Epithelial cell of prostate (primary cell): ENCODE measurements at places on chromosomes 5 and 9.

DNA sequence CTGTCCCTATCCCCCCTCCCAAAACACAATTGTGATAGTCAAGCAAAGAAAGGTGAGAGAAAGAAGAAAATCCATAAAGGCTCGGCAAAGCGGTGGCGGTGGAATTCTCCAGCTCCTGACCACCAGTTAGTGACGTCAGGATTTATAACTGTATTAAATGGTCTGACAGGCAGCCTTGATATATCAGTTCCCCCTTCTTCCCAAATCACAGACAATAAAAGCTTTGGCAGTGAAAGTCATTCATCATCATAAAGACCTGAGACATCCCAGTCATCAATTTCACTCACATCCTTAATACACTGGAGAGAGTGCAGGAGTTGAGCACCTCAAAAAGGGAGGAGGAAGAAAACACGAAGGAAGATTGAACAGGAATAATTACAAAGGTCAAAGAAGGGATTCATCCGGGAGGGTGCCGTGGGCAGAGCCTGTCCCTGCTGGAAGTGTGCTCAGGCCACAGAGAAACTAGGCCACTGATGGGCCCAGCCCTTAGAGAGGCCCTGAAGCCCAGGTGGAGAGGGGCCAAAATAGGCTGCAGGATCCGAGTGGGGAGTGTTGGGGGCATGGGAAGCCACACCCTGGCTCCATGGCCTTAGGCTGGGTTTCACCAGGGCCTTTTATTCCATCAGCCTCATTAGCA lies 131.9 kb downstream of the PAX5 start:
- DNase-seq = no peak

DNA sequence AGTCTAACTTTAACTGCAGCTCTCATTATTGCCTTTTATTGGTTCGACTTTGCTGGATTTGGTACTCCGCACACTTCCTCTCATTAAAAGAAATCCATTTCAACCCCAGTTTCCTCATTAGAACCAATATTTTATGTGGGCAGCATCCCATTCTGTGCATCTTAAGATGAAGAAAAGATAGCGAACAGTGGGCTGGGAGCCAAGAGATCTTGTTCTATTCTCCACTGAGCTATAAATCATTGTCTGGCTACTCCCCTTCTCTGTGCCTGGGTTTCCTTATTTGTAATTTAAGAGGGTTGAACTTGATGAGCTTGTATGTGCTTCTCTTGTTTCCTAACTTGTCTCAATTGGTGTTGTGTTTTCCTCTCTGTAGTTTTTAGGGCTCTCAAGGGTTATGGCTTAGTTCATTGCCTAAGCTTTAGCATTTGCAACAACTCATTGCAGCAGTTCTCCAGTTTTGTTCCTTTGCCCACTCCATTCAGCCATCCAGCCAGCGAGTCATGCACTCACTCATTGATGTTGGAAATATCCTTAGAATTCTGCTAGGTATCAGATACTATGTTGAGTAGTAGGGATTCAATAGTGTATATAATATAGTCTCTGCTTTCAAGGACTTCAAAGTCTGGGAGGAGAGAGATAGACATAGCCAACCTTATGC lies 273.3 kb upstream of the TNC start:
- no peak for DNase-seq

GRCh38 chr9:134632329-134632728 lies 9.3 kb upstream of the COL5A1 start:
- DNase-seq = no peak

- DNase-seq = no peak
Measured at GRCh38 chr9:105329719-105330062, 85.2 kb downstream of the SLC44A1 start.

GRCh38 chr5:145449794-145450193 lies 385.3 kb downstream of the PRELID2 start:
- DNase-seq = no peak

GRCh38 chr5:160565376-160565775 lies 143.7 kb downstream of the PTTG1 start:
- DNase-seq = no peak

- no peak for DNase-seq
Measured at GRCh38 chr9:27945386-27945785, 372.1 kb upstream of the C9orf72 start.

- DNase-seq = no peak
Measured at GRCh38 chr5:112630246-112631009, 107.3 kb upstream of the APC start.

DNA sequence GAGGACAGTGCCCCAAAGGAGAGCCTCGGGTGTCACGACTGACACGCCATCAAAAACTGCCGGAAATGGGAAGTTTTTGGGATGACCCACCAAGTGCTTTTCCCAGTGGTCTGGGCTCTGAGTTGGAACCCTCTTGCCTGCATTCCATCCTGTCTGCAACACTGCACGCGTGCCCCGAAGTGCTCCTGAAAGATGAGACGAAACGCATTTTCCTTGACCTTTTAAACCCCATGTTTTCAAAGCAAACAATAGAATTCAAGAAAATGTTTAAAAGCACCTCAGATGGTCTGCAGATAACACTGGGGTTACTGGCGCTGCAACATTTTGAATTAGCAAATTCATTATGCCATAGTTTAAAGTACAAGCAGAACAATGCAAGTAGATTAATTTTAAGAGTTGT lies 92.9 kb downstream of the ANKRD18A start:
- no peak for DNase-seq

DNA sequence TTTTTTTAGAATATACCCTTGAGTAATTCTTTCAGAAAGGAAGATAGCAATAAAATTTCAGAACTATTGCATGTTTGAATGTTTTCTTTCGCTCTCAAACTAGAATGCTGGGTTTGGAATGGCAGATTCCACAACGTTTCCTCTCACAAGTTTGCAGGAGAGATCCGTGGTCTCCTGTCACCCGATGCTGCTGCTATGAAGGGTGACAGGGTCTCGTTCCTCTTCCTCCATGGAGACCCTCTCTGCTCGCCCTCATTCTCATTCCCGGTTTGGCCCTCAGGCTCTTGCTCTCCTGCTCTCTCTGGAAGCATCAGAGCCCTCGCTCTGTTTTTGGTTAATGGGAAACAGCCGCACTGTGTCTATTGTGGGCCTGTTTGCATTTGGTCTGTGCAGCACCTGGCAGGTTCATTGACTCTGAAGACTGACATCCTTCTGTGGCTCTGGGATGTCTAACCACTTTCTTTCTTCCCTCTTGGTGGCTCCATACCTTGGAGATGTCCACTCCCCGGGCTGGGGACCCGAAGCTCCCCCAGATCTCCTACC lies 12.6 kb upstream of the FAM163B start:
- DNase-seq = no peak

- DNase-seq = no peak
Measured at GRCh38 chr9:73423891-73424290, 272.2 kb downstream of the ANXA1 start.

- DNase-seq = no peak
Measured at GRCh38 chr5:1219098-1219767, 5.9 kb upstream of the SLC6A18 start.

DNA sequence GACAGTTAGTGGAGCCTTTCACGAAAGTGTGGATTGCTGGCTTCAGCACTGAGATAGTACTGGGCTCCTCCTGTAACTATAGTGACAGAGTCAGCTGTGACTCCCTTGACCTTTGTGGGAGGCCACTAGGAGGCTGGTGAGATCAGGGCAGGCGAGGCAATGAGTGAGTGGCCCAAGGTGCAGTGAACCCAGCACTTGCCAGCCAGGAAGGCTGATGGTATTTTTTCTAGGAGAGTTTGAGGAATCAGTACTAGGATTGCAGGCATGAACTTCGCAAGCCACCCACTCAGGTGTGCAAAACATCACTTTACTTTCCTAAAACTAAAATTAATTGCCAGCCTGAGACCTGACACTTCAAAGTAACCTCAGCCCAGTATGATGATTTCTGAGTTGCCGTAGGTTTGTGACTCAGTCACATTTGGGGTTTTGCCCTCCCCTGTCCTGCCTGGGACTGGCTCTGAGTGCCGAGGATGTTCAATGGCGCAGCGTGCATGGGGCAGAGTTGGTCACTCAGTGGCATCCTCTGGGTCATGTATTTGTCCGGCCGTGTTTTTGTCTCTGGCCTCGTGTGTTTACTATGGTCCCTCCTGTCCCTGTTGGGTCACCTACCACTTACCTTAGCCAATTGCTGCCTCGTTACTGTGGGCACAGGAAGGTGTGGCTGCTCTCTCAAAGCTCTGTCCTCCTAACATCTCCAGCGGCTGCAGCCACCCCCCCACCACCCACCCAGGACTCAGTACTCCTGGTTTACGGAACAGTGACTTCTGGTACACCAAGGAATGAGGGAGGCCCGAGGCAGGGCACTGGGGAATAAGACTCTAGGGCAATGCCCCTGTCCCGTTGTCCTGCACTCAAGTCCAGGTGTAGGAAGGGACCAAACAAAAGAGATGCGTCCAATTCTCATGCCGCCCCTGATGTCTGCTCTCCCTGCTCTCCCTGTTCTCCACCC lies 67.2 kb downstream of the IL31RA start:
- DNase-seq = no peak

DNA sequence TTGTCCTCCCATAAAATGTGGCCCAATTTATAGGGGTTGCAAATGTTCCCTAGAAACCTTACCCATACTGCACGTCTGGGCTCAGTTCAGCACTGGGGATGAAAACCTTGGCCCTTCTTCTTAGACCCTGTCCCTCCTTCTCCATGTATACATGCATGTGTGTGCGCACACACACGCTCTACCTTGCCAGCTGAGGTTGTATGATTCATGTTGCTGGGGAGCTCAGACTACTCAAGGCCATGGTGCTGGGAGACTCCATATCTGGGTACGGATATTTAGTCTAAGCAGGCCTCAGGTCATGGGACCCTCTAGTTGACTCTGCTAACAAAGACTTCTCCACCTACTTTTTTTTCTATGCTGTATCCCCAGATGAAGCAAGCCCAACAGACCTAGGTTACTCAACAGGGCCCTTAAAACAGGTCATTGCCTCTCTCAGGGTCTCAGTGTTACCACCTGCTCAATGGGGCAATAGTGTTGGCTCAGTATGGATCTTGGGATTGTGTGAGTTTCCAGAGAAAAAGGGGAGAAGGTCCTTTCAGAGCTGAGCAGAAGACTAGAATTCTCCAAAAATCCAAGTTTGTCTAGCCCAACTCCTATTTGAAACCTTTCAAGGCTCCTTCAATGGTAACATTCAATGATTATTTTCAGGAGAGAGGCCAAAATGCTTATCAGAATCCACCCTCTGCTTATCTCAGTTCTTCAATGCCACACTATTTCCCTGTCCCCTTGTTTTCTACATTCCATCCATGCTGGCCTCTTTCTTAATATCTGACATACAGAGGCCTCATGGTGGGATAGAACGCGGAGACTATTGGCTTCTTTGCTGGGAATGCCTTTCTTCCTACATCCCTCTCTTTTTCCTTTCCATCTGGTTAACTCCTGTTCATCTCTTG lies 123.6 kb upstream of the PITX1 start:
- peak; percentile 69 for DNase-seq

DNA sequence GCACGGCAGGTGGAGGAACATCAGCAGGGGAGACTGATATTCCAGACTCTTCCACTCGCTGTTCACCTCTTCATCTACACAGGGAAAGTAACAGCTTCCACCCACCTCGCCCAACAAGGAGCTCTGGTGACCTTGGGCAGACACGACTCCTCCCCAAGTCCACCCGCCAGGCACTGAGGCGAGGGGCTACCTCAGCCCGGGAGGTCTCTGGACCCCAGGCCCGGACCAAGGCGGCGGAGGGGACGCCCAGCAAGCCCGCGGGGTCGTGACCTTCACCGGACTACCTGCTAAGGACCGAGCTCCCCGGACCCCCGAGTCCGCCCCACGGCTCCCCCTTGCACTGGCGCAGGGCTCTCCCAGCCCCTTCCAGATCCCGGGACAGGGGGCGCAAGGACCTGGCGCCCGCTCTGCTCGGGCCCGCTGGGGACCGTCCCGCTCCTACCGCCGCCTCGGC lies 70.2 kb upstream of the LPCAT1 start:
- no peak for DNase-seq

GRCh38 chr5:98096155-98096554 lies 677.3 kb upstream of the RGMB start:
- DNase-seq = peak; percentile 27

- DNase-seq = no peak
Measured at GRCh38 chr9:134515026-134515821, 126.4 kb upstream of the COL5A1 start.

DNA sequence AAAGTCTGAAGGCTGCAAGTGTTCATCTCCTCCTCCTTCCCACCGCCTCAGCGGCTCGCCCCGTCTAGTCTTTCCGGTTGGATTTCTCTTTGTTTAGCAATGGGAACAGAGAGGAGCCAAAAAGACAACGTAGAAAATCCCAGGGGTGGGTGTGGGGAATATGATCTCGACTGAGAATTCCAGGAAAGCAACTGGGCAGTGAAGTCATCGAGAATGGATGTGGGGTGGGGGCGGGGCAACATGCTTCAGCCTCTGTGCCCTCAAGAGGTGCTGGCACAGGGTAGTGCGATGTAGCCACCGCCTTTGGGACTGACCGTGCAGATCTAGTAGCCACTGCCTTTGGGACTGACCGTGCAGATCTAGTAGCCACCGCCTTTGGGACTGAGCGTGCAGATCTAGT lies 12.9 kb downstream of the MSX2 start:
- DNase-seq = no peak

DNA sequence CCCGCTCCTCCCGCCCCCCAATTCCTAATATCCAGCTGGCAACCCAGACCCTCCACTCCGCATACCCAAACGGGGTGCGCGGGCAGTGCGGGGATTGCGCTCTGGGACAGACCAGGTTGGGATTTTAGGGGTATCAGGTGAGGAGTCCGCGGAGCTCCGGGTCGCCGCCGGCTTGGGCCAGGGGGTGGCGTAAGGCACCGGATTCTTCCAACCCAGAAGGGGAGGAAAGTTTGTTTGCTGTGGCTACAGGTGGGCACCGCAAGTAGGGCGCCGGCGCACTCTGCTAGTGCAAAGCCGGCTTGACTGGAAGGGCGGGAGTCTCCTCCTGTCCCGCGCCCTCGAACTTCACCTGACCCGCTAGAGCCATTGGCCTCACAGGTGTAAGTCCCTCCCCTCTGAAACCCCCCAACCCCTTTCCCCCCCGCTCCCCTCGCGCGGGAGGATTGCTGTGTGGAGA lies 709 bp downstream of the IQGAP2 start:
- no peak for DNase-seq

DNA sequence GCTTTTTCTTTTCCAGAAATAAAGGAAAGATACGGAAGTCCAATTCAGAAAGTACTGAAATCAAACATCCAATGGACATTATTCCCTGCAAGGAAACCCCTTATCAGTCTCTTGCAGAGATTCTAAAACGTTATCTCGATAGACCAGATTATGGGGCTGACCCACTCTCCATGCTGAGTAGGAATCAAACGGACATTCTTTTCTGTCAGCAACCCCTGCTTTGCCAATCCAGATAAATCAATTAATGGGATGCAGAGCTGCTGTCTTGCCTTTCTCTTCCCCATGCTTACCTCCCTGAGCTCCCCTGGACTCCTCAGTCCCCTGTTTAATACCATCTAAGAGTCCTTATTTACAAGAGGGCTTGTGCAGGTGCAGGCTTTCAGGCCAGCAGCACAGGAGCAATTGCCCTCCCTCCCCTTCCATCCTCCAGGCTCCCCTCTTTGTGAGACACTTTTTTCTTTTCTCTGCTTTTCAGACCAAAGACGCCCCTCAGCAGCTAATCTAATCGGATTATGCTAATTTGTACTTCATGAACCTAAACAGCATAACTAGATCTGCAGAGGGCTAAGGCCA lies 14.2 kb downstream of the TAL2 start:
- no peak for DNase-seq

- no peak for DNase-seq
Measured at GRCh38 chr5:157389103-157389502, 70.9 kb upstream of the NIPAL4 start.

GRCh38 chr9:105515811-105516413 lies 42.0 kb upstream of the FKTN start:
- no peak for DNase-seq
